Stimulated activated CD4-positive, alpha-beta T cell treated with anti-CD3 and anti-CD28 coated beads, Interleukin-12 subunit alpha, Interleukin-12 subunit beta, amount 100 ng/mL, for 24 hours (primary cell): ENCODE measurements at places on chromosomes 6 and 20.
A peak's percentile ranks its signal among the peaks of the same experiment; 100 is the strongest.

DNA sequence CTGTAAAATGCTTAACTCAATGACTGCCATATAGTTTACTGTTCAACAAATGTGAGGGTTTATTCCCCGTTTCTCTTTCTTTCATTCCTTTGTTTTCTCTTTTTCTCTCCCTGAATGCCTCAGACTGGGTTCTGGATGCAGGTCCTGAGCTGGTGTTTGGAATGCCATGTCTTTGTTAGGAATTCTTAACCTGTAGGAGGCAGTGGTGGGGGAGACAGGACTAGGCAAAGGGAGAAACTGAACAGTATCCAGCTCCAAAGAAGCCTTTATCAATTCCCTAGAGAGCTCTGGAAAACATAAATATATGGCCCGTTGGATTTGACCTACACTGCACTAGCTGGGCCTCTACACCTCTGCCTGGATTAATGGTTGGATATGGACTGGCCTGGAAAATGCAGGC is 621.2 kb upstream of the SLC35B3 start:
- DNase-seq = no peak

DNA sequence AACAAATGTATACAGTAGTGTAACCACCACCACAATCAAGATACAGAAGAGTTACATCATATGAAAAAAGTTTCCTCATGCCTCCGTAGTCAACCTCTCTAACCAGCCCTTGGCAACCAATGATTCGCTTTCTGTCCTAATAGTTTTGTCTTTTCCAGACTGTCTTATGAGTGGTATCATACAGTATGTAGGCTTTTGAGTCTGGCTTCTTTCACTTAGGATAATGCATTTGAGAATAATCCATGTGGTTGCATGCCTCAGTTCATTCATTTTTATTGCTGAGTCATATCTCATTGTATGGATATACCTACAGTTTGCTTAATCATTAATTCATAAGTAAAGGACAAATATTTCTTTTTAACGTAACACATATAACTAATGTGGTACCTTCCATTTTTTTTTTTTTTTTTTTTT is 86.4 kb upstream of the RIPOR2 start:
- no peak for DNase-seq

DNA sequence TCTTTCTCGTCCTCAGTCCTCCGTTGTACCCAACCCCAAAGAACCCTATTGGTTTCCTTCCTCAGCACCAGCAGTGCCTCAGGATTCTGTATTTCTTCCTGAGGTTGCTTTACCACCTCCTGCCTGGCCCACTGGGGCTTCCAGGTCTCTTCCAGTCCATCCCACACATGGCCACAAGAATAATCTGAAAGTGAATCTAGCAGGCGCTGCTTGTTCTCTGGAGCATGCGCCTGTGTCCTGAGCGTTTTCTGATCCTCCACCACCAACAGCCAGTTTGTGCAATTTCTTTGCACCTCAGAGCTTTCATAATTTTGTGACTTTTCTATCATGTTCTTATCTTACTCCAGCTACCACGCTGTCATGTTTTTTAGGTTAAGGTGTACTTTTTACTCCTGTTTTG is 11.6 kb upstream of the HSP90AB1 start:
- DNase-seq = no peak

GRCh38 chr6:150925590-150925928 is 60.1 kb downstream of the MTHFD1L start:
- no peak for DNase-seq

DNA sequence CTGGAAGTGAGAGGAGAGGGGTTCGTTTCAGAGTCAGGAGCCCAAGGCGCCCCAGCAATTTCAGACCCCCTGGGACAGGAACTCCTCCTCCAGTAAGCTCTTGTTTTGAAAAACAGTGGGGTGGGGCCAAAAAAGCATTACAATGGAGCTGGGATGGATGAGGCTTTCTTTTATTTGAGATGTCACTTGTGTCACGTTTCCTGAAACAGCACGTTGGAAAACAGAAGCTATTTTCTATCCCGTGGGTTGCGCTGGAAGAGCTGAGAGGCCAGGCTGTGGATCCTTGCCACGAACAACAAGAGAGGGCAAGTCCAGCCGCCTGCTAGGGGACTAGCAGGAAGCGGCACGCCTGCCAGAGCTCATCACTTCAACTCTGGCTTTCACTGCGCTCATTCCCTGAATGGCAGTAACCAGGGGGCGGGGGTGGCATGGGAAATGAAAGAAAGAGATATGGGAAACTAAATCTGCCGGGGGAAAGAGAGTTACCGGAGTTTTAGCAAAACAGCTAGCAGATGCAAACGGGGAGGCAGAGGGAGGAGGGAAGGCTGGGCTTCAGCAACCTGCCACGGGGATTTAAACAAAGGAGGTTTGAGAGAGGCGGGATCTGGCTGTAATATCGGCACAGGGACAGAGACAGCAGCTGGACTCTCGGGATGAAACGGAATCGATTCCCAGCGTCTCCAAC is 34.6 kb downstream of the GCNT2 start:
- no peak for DNase-seq

- no peak for DNase-seq
Observed at GRCh38 chr20:9417665-9418064, 96.7 kb upstream of the LAMP5 start.

- no peak for DNase-seq
Observed at GRCh38 chr6:63573899-63574553, 1.7 kb downstream of the LOC128125822 start.

GRCh38 chr20:49641683-49642656 is 71.7 kb downstream of the B4GALT5 start:
- no peak for DNase-seq

GRCh38 chr20:4272225-4272624 is 256.9 kb upstream of the RNF24 start:
- DNase-seq = no peak

GRCh38 chr20:49863666-49864065 is 51.0 kb downstream of the SLC9A8 start:
- no peak for DNase-seq

GRCh38 chr6:79808921-79809320 is 138.4 kb downstream of the ELOVL4 start:
- DNase-seq = no peak

DNA sequence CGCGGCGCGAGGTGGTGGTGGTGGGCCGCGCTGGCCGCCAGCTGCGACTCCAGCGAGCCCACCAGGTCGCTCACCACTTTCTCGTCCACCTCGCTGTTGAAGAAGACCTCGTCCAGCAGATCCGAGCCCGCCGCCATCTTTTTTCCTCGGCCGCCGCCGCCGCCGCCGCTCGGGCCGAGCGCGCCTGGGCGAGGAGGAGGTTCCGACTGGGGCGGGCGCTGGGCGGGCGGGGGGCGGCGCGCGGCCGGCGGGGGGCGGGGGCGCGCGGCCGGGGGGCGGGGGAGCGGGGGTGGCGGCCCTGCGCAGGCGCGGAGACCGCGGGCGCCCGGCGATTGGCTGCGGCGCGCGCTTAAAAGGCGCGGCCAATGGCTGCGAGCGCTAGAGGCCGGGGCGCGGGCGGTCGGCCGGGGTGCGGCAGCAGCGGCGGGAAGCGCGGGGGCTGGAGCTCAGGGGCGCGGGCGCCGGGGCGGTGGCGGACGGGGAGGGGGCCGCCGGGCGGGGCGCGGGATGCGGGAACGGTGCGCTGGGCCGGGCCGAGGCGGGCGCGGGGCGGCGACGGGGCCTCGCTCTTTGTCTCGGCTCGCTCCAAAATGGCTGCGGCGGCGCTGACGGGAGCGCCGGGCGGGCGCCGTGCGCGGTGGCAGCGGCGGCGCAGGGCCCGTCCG is at the start of gene TAF4:
Gene TAF4 (minus strand): TSS at position 208 of the 665 bp plus-strand sequence. CDS start 71 bp downstream, at position 137.
- peak; percentile 66 for DNase-seq

DNA sequence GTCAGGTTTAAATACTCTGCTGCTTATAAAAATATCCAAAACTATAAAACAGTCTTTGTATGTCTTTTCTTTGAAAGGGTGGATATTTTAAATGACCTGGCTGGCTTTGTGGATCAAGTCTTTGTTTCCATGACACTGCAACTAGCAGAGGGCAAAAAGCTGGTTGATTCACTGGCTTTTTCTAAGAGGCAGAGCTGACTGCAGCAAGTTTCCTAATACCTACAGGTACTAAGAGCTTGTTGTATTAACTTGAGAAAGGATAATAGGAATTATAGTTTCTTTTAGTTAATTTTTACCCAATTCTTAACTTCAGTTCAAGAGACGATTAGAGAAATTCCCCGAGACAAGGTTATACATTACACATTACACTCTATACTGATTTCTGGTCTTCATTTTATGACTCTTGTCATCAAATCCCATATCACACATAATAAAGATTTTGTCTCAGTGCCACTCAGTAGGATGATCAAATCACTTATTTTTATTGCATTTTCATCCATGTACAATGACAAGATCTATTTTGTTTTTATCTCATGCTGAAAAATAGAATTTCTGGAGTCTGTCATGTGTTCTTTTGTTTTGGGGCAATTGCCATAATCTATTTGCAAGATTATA is 120.1 kb upstream of the RIMS1 start:
- no peak for DNase-seq

- no peak for DNase-seq
Observed at GRCh38 chr6:170366248-170366960, 59.8 kb downstream of the FAM120B start.

GRCh38 chr6:154039231-154039842 is at the start of gene OPRM1:
Gene OPRM1 (plus strand): TSS chr6:154039240. CDS start chr6:154039545, 305 bp downstream.
- no peak for DNase-seq

GRCh38 chr6:104126315-104127005 is 733.3 kb downstream of the HACE1 start:
- no peak for DNase-seq

DNA sequence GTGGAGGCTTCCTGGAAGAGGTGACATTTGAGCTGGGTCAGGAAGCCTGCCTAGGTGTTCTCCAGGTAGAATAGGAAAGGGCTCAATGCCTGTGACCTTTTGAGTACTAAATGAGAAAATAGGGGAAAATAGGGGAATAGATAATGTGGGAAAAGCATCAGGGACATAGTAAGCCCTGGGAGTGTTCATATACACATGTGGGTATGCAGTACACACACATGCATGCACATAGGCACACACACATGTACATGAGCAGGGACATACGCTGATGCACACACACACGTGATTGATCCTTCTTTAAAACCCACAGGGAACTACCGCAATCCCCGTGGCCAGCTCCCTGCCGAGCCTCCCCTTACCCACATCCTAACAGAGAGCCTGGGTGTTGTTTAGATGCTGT is 351.7 kb downstream of the CDH4 start:
- DNase-seq = no peak

DNA sequence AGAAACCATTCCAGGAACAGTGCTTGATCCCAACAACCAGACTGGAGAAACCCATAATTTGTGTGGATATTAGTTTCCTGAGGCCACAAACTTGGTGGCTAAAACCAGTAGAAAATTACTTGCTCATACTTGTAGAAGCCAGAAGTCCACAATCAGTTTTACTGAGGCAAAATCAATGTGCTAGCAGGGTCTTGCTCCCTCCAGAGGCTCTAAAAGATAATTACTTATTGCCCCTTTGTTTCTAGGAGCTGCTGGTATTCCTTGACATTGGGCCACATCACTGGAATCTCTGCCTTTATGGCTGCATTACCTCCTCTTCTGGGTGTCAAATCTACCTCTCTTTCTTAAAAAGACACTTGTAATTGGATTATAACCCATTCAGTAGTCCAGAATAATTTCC is 142.2 kb upstream of the SAMD5 start:
- no peak for DNase-seq

GRCh38 chr6:105135056-105135455 is 44.8 kb downstream of the POPDC3 start:
- no peak for DNase-seq

DNA sequence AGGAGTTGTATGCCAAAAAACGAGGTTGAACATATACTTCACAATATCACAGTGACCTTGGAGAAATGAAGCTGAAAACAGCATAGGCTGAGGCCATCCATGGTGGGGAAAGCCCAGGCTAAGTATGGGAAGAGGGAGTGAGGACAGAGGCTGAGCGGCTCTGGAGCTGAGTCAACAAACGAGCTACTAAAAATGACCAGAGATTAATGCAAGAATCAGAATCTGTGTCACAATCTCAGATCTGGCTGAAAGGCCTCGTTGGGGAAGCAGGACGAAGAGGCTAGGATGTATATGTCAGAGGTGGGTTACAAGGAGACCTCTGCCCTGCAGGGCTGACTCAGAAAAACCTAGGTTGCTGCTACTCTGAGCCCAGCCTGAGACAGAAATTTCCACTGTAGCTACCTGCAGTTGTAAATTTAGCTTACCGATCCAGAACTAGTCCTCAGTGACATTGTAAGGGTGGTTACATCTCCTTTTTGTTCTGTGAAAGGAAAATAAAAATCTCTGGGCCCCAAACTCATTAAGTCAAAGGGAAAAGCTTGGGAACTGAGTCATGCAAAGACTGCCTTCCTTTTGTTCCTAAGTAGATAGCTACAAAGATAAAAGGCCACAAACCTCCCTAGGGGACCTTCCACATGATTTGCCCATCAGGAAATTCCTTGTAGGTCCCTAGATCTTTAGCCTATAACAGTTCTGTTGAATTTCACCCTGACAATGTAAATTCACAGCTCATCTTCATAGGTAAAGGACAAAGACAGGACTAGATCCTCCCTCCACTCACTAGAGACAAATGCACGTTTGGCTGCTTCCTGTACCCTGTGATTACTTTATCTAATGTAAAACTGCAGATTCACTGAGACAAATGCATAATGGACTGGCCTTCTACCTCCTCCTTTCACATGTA is 8.5 kb upstream of the TUBB2A start:
- DNase-seq = no peak

DNA sequence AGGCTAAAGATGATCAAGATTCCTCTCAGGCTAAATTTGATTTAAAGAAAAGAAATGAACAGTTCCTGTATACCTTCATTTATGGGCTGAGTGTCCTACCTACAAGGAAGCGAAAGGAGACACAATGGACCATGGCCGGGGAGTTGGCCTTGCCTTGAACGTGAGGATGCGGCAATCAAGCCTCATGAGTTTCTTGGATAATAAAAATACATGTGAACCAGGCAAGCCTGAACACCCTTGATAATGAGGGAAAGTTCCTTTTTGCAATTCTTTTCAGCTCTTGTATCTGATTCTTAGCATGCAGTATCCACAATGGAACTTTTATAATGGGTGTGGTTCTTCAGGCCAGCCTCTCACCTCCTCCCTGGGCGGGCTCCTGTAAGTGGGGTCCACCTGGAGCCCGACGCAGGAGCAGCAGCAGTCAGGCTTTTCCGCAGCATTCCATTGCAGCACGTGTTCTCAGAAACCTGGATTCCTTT is 83.8 kb downstream of the RNASET2 start:
- DNase-seq = no peak
